NCI-H2029 treated with DMSO at 0.1 percent for 48 hours (cell line): ENCODE measurements at places on chromosomes 4 and X.

- DNase-seq = no peak
These were observed 56.5 kb downstream of the SNX25 start for GRCh38 chr4:185265942-185266341.

- peak; percentile 76 for DNase-seq
These were observed 5.9 kb downstream of the ARHGEF38 start for GRCh38 chr4:105558277-105558676.

DNA sequence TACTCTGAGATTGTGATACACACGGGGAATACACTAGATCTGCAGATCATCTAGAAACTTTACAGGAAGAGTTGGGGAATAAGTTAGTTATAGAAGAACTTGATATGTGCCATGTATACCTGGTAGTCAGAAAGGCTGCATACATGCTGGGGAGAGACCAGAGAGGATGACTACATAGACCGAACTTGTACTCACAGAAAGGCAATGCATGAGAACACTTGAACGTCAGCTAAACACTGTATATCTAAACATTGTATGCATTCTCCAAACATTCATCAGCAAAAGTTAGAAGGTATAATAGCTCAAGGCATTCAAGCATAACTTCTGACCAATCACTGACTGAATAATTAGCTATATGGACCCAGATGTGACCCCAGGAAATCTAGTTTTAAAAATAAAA lies 78.0 kb upstream of the PDHA2 start:
- no peak for DNase-seq

DNA sequence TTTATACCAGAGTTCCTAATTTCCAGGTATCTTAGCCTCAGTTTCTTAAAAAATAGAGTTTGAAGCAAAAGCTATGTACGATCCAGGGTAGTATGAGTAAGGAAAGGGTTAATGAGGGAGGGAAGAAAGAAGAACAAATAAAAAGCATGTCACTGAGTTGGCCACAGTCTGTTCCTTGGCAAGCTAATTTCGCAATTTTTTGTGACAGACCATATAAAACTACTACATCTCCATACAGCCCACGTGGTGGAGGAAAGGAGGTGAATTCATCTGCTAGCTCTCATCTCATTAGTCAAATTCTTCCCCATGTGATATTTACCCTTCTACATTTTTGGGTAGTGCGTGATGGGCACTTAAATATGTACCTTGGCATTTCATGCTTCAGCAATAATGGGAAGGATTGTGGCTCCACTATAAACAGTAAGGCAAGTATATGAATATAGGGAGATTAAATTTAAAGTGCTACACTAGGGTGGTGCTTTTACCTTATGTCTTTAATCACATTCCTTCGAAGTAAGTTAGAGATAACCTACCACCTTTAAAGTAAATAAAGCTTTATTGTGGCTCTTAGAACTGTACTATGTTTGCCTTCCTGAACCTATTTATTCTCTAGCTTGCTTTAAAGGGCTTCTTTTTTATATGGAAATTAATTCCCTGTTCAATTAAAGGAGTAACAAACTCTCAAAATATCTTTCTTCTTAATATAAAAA lies 102.1 kb upstream of the VAMP7 start:
- no peak for DNase-seq

DNA sequence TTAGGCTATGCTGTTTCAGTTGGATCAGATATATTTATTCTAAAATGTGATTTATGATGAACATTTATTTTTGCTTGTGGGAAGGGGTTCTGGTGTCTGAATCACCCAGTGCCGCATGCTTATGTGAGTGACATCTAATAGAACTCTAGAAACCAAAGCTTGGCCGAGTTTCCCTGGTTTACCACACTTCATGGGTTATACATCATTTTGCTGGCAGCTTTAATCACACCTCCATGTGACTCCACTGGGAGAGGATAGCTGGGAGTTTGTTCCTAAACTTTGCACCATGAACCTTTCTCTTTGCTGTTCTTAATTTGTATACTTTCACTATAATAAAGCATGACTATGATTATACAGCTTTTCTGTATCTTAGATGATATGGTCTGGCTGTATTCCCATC lies 382.9 kb downstream of the INPP4B start:
- no peak for DNase-seq
